Fibroblast of villous mesenchyme (primary cell): ENCODE measurements at places on chromosomes 7 and 10.

- DNase-seq, result no peak
Measured at GRCh38 chr7:98900815-98901214, 22.5 kb downstream of the TRRAP start.

DNA sequence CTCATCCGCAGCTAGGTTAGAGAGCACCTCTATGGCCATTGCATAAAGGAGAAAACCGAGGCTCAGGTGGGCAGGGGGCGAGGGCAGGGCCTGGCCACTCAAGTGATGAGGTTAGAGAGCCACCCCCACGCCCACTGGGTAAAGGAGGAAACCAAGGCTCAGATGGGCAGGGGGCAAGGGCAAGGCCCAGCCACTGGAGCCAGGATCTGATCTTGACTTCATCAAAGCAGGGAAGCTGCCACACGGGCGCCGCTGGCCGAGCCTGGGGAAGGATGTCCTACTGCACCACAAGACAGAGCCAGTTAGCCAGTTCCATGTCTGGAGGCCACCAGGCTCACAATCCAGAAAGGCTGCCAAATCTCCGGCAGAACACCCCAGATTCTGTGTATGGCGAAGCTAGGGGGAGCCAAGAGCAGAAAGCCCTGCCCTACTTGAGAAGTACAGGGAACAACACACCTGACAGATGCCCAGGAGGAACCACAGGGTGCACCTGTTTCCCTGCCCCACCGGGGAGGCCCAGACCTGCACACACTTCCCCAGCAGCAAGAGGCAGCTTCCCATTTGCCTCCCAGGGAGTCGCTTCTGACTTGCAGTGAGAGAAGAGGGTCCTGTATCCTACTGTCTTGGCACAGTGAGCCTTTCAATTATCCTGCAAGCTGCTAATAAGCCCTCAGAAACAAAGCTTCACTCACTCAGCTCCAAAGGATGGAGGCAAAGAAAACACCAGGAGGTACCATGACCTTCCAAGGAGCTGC, 101.9 kb downstream of the TNS3 start:
- DNase-seq, result no peak

- peak; percentile 24 for DNase-seq
Measured at GRCh38 chr7:28955718-28956607, 2.2 kb downstream of the TRIL start.

- DNase-seq, result peak; percentile 27
Measured at GRCh38 chr7:112481121-112481736, 438 bp downstream of the LSMEM1 start.

GRCh38 chr7:17062151-17063044, 180.6 kb upstream of the AGR3 start:
- DNase-seq, result no peak

DNA sequence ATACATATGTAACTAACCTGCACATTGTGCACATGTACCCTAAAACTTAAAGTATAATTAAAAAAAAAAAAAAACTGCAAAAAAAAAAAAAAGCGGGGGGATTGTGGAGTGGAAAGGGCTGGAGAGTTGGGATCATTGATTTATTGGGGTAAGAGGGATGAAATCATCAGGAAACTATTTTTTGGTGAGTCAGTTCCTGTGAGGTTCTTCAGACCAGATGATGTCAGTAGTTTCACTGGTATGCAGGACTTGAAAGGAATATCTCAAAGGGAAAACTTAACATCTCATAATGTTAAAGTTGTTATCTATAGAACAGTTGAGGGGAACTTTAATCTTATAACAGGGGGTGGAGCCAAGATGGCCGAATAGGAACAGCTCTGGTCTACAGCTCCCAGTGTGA, 32.6 kb upstream of the TECTB start:
- DNase-seq, result no peak

- no peak for DNase-seq
Measured at GRCh38 chr7:44141221-44141850, at the start of gene MYL7. MYL7 (minus strand) TSS chr7:44141332; CDS start chr7:44141305, 27 bp downstream.

DNA sequence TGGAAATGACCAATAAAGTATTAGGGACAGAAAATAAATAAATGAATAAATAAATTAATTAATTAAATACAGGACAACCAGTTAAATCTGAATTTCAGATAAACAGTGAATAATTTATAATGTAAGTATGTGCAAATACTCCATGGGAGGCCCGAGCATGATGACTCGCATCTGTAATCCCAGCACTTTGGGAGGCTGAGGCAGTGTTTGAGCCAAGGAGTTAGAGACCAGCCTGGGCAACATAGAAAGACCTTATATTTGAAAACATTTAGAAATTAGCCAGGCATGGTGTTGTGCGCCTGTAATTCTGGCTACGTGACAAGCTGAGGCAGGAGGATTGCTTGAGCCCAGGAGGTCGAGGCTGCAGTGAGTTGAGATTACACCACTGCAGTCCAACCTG, 123.7 kb downstream of the CUL2 start:
- no peak for DNase-seq

DNA sequence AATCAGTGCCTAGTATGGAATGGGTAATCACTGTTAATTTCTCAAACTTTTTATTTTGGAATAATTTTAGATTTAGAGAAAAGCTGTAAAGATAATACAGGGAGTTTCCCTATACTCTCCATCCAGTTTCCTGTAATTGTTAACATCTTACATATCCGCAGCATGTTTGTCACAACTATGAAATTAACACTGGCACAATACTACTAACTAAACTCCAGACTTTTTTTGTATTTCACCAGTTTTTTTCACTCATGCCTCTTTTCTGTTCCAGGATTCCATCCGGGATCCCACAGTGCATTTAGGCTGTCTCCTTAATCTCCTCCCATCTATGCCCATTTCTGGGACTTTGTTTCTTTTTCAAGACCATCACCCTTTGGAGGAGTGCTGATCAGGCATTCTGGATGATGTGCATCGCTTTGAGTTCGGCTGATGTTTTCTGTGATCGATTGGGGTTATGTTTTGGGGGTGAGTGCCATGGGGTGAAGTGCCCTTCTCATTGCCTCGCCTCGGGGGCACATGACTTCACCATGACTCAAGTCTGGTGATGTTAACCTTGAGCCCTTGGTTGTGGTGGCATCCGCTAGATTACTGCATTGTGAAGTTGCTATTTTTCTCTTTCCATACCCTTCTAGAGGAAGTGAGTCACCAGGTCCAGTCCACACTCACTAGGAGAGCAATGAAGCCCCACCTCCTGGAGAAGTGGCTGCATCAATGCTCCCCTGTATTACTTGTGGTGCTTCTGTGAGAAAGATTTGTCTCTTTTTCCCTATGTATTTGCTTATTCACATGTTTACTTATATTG, 43.9 kb upstream of the GRB10 start:
- DNase-seq, result peak; percentile 49

- no peak for DNase-seq
Measured at GRCh38 chr7:81165070-81165469, 246.2 kb upstream of the SEMA3C start.

GRCh38 chr10:22849077-22849805, 78.6 kb upstream of the ARMC3 start:
- DNase-seq, result peak; percentile 23

- no peak for DNase-seq
Measured at GRCh38 chr10:130470286-130470685, 334.1 kb downstream of the GLRX3 start.

- no peak for DNase-seq
Measured at GRCh38 chr7:96449094-96449493, 127.2 kb upstream of the SLC25A13 start.

GRCh38 chr10:100509241-100509840, 10.3 kb downstream of the SEC31B start:
- DNase-seq, result no peak

DNA sequence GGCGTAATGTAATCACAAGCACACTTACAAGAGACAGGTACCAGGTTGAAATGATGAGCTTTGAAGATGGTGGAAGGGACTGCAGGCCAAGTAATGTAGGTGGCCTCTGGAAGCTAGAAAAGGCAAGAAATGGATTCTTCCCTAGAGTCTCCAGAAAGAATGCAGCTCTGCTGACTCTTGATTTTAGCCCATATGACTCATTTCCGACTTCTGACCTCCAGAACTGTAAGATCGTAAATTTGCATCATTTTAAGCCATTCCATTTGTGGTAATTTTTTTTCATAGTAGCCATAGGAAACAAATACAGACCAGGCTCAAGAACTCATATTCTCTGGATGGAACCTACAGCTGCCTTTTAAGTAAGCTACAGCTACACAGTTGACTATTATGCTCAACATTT, 315.5 kb downstream of the MAGI2 start:
- DNase-seq, result peak; percentile 86

GRCh38 chr10:69405221-69405620, 11.5 kb downstream of the TACR2 start:
- no peak for DNase-seq

DNA sequence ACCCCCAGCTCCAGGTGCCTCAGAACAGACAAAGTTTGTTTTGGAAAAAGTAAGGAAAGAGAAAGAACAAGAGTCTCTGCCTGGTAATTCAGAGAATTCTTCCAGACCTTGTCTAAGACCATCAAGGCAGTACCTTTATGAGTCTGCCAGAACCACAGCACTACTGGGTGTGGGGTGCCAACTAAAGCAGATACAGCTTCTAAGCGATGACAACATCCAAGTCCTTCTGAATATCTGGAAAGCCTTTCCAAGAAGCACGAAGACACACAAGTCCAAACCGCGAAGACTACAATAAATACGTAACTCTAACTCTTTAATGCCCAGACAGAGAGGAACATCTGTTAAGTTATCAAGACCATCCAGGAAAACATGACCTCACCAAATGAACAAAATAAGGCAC, 94.3 kb downstream of the SIRT1 start:
- peak; percentile 51 for DNase-seq

GRCh38 chr7:149714910-149715471, 58.4 kb downstream of the ZNF467 start:
- no peak for DNase-seq

DNA sequence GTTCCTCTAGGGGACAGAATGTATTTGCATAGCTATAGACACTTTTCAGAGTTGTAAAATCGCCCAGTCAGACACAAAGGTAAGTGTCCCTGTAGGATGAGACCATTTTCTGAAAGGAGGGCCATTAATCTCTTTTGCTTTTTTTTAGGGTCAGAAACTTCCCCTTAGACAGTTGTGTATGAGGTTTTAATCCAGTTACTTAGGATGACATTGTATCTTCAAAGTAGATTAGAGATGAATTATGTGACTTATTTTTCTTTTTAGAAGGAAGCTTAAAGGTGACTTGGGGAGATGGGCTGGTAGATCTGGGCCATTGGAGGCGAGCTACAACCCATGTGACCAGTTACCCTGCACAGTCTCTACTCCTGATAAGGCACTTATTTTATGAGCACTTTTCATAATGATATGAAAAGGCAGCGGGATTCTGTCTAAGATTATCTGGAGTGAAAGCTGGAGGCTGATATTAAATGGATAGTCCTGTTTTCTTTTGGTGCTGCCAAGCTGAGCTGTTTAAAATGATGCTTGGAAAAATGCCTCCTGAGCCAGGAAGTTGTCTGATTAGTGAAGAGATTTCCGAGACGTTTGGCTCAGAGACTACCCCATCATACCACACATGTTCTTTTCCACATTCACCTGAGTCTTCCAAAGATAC, 264.3 kb downstream of the AUTS2 start:
- DNase-seq, result no peak

- DNase-seq, result no peak
Measured at GRCh38 chr10:86497621-86498020, 24.0 kb downstream of the WAPL start.

GRCh38 chr10:27638071-27638750, 107.4 kb downstream of the MKX start:
- no peak for DNase-seq

DNA sequence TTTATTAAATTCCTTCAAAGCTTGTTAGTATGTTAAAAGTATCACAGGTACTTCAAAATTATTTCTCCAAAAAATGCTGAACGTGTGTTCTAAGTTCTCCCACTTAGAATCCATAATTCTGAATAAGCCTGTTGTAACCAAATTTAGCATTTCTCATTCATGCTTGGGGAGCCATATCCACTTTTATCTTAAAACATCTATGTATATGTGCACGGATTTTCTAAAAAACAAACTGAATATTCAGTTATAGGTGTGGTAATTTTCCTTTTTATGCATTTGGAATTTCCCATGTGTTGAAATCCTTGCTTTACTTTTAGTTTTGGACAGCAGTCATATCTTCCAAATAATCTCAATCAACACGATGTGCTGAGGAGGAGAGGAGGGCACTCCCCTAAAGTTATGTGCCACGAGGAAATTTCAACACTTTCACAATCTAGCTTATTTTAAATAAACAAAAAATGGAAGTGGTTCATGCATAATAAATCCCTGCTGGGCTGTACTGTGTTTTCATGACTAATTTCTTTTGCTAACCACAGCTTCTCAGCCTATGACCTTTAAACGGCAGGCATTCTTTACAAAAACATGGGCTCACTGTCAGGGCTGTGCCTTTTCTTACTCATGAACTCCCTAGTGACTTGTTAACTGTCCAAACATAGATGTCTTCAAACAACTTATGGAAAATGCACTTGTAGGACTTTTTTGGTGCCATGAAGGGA, 380.3 kb upstream of the SEMA3C start:
- DNase-seq, result peak; percentile 99

GRCh38 chr10:126073606-126074005, 177.2 kb downstream of the FANK1 start:
- DNase-seq, result no peak

GRCh38 chr7:94567396-94567795, 57.8 kb downstream of the CASD1 start:
- DNase-seq, result no peak

DNA sequence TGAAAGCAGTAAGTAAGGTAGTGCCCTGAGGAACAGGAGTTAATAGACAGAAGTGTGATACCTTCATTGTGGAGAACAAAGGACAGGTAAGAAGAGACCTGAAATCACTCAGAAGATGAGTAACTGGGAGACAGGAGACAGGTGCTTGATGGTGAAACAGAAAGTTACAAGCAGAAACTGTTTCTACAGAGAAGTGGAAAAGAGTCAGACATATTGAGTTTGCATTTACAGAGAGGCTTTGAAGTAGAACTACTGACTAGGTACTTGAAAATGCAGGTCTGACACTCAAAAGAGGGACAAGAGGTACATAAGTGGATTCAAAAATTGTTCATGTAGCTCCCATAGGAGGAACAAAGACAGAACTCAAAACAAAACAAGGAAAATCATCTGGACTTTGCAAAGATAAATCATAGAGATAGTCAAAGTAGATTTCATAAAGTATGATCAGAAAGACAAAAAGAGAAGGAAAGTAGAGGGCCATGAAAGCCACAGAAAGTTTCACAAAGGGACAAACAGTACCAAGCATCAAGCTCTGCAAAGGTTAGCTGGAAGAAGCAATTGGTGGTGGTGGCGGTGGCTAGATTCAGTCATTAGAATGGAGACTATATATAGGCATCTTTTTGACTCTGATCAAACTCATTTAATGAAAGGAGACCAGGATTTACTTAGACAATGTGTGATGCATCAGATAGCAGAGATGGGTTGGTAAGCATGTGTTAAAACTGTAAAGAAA, 198.4 kb downstream of the PCLO start:
- no peak for DNase-seq

GRCh38 chr7:33217595-33217994, 88.2 kb downstream of the BBS9 start:
- DNase-seq, result no peak

- DNase-seq, result no peak
Measured at GRCh38 chr10:10712155-10712704, 305.4 kb upstream of the CELF2 start.

- no peak for DNase-seq
Measured at GRCh38 chr7:77382532-77382931, 33.6 kb downstream of the GSAP start.

- DNase-seq, result no peak
Measured at GRCh38 chr7:20107582-20107981, 109.6 kb downstream of the MACC1 start.

GRCh38 chr10:17993361-17993760, 41.6 kb downstream of the SLC39A12 start:
- DNase-seq, result peak; percentile 43

- DNase-seq, result no peak
Measured at GRCh38 chr10:4329225-4329624, 496.8 kb upstream of the AKR1E2 start.

- DNase-seq, result no peak
Measured at GRCh38 chr7:26293569-26294308, 2.1 kb downstream of the SNX10 start.
